ENCODE measurements at places on chromosomes 3 and 15. TPM values are rescaled to one million over a fixed set of nuclear protein-coding genes. Genes with fewer than 3 reads are reported as not detected.
A peak's percentile ranks its signal among the peaks of the same experiment; 100 is the strongest.

SOX14 gene
- not detected for polyA plus RNA-seq

LMAN1L gene
- not detected for polyA plus RNA-seq

CPLX3 gene
- polyA plus RNA-seq: not detected

SEMA3B gene
- not detected for polyA plus RNA-seq

EOMES gene
- 1.5 TPM for polyA plus RNA-seq

CFAP100 gene
- not detected for polyA plus RNA-seq

ECE2 gene
- not detected for polyA plus RNA-seq

GOLGA6L7 gene
- polyA plus RNA-seq: not detected

RPN1 gene
- 180 TPM for polyA plus RNA-seq

MNS1 gene
- polyA plus RNA-seq: 0.31 TPM

TIMMDC1 gene
- 53.5 TPM for polyA plus RNA-seq

BOC gene
- not detected for polyA plus RNA-seq

DNA sequence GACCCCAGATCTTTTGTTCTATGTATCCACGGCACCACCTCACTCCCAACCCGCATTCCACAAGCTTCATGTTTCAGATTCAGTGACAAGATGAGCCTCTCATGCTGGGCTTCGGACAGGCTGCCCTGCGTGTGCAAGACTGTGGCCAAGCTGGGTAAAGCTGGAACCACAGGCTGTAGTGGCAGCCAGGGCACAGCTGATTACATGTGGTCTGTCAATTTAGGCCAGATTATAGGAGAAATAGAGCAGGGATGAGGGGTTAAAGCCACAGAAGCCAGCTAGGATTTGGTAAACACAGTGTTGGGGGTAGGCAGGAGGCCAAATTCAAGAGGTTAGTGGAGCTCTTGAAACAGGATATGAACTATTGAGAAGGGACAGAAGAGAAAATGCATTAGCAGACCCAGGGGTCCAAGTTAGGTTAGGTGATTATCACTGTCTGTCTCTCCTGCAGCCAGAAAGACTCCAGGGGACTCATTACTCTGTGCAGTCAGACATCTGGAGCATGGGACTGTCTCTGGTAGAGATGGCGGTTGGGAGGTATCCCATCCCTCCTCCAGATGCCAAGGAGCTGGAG is 12.9 kb downstream of the SNAPC5 start:
- H3K36me3 ChIP-seq: peaks cover 11% of the 10 kb centered on the region
- no peak overlapping the region for H3K27ac ChIP-seq
- no peak overlapping the region for H3K4me3 ChIP-seq
- H3K27me3 ChIP-seq: no peaks in the 10 kb centered on the region

- DNase-seq: no peak
- no peak overlapping the region for H3K4me3 ChIP-seq
- no peaks in the 10 kb centered on the region for H3K4me1 ChIP-seq
Measured at GRCh38 chr15:74391582-74392450, 24.4 kb upstream of the CYP11A1 start.

DNA sequence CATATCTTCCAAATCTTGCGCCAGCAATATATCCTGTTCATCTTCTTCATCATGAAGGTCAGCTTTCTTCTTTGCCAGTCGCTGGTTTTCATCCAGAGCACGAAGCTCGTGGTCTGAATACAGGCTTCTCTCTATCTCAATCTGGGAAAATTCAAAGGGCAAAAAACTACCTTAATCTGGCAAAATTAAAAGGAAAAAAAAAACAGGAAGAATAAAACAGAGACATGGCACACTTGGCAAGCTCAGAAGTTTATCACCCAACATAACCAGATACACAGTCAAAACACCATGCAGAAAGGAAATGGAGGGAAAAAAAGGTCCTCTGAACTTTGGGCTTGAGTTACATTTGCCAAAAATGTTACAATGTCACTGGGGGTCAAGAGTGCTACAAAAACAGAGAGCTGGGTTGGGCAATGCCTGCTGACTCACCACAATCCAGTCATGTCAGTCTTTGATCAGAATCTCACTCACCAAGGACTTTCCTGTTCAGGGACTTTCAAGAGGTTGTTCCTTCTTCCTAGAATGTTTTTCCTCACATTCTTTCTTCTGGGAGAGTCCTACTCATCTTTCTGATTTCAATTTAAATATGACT is 1.5 kb downstream of the MRPL46 start:
- H3K4me1 ChIP-seq: peaks cover 19% of the 10 kb centered on the region
- H3K27ac ChIP-seq: no peak overlapping the region
- no peak for DNase-seq
- no peak overlapping the region for H3K4me3 ChIP-seq
- H3K27me3 ChIP-seq: no peaks in the 10 kb centered on the region

DNA sequence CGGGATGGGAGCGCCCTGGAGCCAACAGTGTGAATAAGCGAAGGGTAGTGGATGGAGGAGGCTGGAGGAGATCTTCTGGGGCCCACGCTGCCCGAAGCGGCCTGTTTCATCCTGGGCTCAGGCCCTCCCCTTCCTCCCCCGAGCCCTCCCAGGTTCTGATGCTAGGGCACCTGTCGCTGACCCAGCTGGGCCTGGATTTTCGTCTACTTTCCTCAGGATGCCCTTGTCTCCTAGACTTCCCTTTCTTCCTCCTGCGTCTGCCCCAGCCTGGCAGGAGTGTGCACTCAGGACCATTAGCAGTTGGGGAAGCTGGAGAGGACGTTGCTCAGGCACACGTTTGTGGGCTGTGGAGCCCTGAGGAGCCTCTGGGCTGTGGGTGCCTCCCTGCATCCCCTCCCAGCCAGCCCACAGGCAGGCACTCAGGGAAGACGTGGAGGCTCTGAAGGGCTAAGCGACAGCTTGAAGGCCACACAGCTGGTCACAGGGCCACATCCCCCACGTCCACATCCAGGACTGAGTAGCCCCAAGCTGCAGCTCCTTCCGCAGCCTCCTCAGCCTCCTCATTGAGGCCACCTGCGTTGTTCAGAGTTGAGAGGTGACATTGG is 23.9 kb upstream of the PIGZ start:
- no peak for DNase-seq
- no peak overlapping the region for H3K27ac ChIP-seq
- no peak overlapping the region for H3K4me3 ChIP-seq

DNA sequence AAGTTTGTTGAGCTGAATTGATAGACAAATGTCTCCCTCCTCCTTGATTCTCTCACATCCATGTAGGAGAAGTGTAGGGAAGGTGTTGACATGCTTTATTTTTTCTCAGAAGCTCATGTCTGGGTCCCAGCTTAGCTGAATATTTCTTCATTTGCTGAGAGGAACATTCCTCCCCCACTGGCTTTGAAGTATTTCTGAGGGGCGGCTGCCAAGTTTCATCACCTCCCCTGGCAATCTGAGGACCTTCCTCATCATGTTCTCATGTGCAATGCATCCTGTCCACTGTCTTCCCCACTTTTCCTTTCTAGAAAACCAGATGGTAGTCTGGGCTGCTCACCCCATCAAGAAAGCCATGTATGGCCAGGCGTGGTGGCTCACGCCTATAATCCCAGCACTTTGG is 168.9 kb upstream of the RGMA start:
- H3K4me3 ChIP-seq: no peak overlapping the region
- H3K36me3 ChIP-seq: no peaks in the 10 kb centered on the region
- no peaks in the 10 kb centered on the region for H3K4me1 ChIP-seq
- no peak for DNase-seq
- no peaks in the 10 kb centered on the region for H3K27me3 ChIP-seq
- H3K27ac ChIP-seq: no peak overlapping the region

- no peak overlapping the region for H3K27ac ChIP-seq
- DNase-seq: no peak
- peaks cover 5% of the 10 kb centered on the region for H3K4me1 ChIP-seq
- H3K4me3 ChIP-seq: no peak overlapping the region
Measured at GRCh38 chr15:101325263-101326025, 30.4 kb upstream of the SNRPA1 start.

DNA sequence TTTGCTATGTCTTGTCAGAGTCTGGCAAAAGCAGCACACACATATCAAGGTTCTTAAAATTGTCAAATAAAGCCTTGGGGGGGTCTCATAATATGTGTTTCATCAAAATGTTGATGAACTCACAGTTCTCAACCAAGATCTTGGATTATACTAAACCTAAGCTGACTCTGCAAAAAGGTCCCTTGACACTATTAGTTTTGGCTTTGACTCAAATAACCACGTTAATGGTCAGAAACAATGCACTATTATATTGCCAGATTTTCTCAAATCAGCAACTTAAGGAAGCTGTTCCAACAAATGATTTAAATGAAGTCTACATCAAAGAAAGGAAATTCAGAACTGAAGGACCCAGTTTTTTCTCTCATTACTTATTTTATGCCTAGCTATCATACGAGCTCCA is 1063.9 kb downstream of the ROBO1 start:
- no peak overlapping the region for H3K4me3 ChIP-seq
- DNase-seq: no peak
- H3K36me3 ChIP-seq: no peaks in the 10 kb centered on the region
- H3K4me1 ChIP-seq: no peaks in the 10 kb centered on the region

DNA sequence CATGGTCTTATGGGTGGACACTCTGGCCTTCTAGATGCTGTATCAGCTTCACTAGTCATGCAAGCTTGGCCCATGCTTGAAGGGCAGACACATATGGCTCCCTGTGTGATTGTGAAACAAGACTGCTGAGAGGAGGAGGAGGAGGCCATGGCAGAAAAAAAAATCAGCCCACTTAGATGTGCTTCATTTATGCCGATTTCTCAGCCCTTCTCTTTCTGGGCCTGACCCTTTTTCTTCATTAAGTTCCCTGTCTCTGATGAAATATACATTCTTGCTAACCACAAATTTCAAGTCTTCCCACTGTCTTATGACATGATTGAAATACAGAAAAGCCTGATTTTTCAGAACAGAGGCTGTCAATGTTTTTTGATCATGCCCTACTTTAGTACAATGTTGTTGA is 213.0 kb upstream of the FEZF2 start:
- no peaks in the 10 kb centered on the region for H3K27me3 ChIP-seq
- no peaks in the 10 kb centered on the region for H3K4me1 ChIP-seq
- H3K4me3 ChIP-seq: no peak overlapping the region
- H3K27ac ChIP-seq: no peak overlapping the region
- no peaks in the 10 kb centered on the region for H3K36me3 ChIP-seq
- DNase-seq: no peak

DNA sequence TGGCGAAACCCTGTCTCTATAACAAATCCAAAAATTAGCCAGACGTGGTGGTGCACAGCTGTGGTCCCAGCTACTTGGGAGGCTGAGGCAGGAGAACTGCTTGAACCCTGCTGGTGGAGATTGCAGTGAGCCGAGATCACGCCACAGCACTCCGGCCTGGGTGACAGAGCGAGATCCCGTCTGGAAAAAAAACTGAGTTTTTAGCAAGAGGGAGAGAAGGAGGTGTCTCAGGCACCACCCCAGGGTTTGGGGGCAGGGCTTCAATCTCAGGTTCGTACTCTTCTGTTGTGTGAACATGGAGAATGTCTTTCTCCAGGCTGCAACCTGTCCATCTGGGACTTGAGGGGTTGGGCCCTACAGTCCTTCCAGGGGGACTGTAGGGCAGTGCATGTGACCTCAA is 2.7 kb downstream of the CHRNA3 start:
- H3K27me3 ChIP-seq: peaks cover 8% of the 10 kb centered on the region
- DNase-seq: no peak
- no peak overlapping the region for H3K27ac ChIP-seq
- no peaks in the 10 kb centered on the region for H3K36me3 ChIP-seq
- H3K4me3 ChIP-seq: no peak overlapping the region

- H3K4me3 ChIP-seq: no peak overlapping the region
- H3K27ac ChIP-seq: no peak overlapping the region
- peaks cover 5% of the 10 kb centered on the region for H3K4me1 ChIP-seq
Measured at GRCh38 chr3:143830063-143830462, 18.2 kb downstream of the SLC9A9 start.

DNA sequence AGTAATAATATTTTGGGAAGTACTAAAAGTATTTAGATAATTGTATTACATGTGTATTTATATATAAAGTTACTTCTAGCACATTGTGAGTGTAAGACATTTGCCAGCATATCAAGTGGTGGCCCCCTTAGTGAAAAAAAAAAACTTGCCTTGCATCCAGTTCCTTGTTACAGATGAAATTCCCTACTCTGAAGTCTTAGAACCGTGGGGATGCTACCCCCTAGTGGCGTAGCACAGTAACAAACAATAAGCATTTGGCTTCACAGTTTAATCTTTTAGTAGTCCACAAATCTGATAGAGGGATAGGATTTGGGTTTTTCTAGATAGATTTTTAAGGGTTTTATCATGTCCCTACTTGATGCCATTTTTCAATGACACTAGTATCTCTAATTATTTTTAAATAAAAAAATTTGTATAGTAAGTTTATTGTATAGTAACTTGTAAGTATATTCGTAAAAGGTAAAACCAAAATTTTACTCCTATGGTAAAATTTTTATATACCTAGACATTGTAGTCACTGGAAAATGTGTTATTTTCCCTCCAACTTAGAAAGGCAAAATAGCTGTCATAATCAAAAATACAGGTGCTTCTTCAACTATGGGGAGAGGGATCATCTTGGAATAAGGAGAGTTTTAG is 14.3 kb downstream of the SMC4 start:
- H3K4me1 ChIP-seq: no peaks in the 10 kb centered on the region
- H3K27me3 ChIP-seq: no peaks in the 10 kb centered on the region
- no peak overlapping the region for H3K27ac ChIP-seq
- H3K4me3 ChIP-seq: no peak overlapping the region
- peaks cover 4% of the 10 kb centered on the region for H3K36me3 ChIP-seq

GRCh38 chr3:18070944-18071343 is 328.5 kb upstream of the TBC1D5 start:
- no peaks in the 10 kb centered on the region for H3K36me3 ChIP-seq
- DNase-seq: no peak
- no peak overlapping the region for H3K4me3 ChIP-seq
- H3K4me1 ChIP-seq: no peaks in the 10 kb centered on the region
- no peak overlapping the region for H3K27ac ChIP-seq

DNA sequence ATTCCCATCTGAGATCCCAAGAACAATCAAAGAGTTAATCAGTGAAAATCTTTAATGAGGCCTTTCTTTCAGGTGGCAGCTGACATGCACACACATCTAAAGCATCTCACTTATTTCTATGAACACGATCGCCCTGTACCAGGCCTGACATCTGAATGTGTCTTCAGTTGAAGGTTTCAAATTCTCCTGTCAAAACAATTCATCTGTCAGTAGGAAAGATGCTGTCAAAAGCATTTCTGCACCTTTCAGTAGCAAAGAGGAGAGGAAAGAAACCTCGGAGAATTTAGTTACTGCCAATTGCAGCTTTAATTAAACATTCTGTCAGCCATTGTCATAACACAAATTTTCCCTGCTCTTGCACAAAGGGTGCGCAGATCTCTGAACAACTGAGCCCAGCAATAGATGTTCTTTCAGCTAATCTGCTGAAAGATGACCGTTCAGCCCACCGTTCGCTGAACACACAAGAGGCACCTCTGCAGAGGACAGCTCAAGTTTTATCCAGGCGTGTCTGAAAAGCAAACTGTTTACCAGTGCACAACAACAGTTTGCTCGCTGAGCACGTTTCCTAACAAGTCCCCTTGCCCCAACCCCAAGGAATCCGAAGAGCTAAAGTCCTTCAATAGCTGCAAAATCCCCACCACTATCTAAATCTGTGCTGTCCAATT is 34.1 kb downstream of the LRIG1 start:
- no peak overlapping the region for H3K4me3 ChIP-seq
- H3K27me3 ChIP-seq: no peaks in the 10 kb centered on the region
- DNase-seq: no peak
- no peaks in the 10 kb centered on the region for H3K36me3 ChIP-seq

- no peak overlapping the region for H3K4me3 ChIP-seq
- H3K36me3 ChIP-seq: no peaks in the 10 kb centered on the region
- no peaks in the 10 kb centered on the region for H3K4me1 ChIP-seq
- no peak overlapping the region for H3K27ac ChIP-seq
Measured at GRCh38 chr3:140545756-140546155, 132.1 kb upstream of the TRIM42 start.

GRCh38 chr15:44713006-44713966 is 2.0 kb downstream of the B2M start:
- peaks cover 42% of the 10 kb centered on the region for H3K36me3 ChIP-seq
- H3K4me1 ChIP-seq: peaks cover 44% of the 10 kb centered on the region
- H3K27me3 ChIP-seq: no peaks in the 10 kb centered on the region
- peak overlapping the region; percentile 83 for H3K4me3 ChIP-seq
- H3K27ac ChIP-seq: peak overlapping the region; percentile 95

All from naive thymus-derived CD4-positive, alpha-beta T cell (primary cell).